Sciatic nerve (tissue), 2 donors: ENCODE measurements at places on chromosomes 7 and 10. TPM values are rescaled to one million over a fixed set of nuclear protein-coding genes. Genes with fewer than 3 reads are reported as not detected.

Gene WASHC2A
- 39.9 TPM for total RNA-seq

Gene CYP2C18
- not detected for total RNA-seq

Gene TSPAN12
- 7.6 TPM for total RNA-seq

Gene CAV2
- total RNA-seq = 139 TPM

Gene GNAT3
- not detected for total RNA-seq

Gene DGKI
- total RNA-seq = 2.3 TPM
